GM13976 (cell line): ENCODE measurements at places on chromosomes 7 and 10.

- no peak for DNase-seq
Measured at GRCh38 chr10:55163388-55163979, 362.5 kb upstream of the PCDH15 start.

GRCh38 chr10:57815949-57816348 is 451.7 kb downstream of the IPMK start:
- no peak for DNase-seq

DNA sequence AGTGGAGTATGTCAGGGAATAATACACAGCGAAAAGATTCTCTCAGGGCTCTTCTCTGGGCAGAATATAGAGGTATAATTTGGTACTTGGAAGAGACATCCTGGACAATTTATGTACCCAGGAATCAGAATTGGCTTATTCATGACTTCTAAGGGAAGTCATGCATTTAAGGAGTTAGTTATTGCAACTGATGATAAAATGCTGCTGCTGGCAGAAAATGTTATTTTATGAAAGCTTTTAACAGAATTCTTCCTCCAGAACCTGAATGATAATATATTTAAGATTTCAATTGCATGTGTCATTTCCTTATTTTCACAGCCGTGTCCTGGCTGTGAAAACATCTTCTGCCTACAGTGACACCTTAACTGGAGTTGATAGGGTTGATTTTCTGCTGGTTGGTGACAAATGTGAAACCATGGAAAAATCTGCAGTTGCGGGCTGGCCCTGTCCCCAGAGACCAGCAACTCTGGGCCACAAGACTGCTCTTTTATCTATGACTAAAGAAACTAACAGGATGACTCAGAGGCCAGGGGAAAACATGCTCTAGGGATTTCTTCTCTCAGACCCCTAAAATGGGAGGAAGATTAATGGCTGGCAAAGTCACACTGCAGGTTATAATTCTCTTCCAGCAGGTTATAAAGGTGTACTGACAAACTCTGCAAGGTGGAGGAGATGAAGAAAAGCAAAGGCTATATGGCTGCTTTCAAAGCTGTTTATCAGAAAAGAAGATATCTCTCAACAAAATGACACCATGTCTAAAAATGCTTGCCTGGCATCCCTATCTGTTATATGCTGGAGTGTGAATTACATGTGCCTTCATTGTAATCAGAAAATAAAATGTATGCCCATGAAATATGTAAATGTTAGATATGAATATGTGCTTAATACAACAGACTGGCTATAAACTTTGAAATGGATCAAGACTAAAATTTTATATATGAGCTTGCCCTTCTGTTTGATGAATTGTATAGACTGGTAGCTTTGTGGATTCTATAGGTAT is 12.1 kb upstream of the TRUB1 start:
- peak; percentile 31 for DNase-seq

- no peak for DNase-seq
Measured at GRCh38 chr10:73552819-73553715, 38.1 kb downstream of the USP54 start.

GRCh38 chr10:31650010-31650409 is 278.6 kb downstream of the ARHGAP12 start:
- DNase-seq = no peak

DNA sequence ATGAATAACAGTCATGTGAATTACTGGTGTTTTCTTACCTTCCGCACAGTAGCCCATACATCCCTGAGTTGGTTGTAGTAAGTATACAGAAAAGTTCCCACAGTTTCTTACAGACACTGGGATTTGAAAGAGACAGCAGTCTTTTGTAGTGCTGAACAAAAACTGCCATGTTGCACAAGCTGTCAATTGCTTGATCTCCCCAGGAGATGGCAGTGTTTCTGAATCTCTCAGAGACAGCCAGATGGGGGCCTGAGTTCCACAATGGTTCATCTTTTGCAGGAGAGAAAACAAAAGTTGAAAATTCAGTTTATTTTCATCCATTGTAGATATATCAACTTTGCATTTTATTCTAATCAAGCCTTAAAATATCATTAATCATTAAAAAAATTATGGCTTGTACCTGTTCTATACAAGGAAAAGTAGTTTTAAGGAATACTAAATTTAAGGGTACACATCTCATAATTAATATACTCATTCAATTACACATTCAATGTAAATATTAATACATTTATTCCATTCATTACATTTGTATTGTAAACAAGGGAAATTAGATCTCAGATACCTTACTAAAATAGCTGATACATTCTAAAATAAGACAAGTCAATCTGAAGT is 14.5 kb downstream of the VWDE start:
- peak; percentile 50 for DNase-seq

- no peak for DNase-seq
Measured at GRCh38 chr10:34408381-34408780, 406.7 kb downstream of the PARD3 start.

DNA sequence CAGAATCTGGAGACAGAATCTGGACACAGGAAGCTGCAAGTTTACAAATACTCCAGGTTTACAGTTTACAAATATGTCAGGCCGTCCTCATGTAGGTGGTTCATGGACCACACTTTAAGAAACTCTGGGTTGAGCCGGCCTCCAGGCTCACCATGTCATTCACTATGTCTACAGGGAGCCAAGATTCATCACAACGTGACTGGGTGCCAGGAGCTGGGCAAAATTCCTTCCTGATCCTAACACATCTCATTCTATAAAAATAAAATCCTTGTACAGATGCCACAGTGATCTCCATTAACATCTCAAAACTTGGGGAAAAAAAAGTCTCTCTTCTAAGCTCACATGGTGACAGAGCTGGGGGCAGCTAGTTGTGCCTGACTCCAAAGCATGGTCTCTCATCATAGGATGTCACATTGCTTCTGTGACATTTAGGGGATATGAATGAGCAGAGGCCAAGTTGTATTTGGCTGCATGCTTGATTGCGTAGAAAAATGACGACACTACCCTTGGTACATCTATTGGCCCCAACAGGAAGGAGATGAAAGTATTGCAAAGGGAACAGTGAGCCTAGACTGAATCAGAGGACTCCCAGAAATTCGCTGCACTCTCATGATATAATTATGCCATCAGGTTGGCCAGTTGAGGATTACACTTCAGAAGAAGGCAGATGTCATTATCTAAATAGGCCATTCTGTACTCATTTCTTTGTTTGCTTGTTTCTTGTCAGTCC is 35.9 kb downstream of the MTURN start:
- DNase-seq = no peak
